ENCODE measurements at places on chromosomes 12 and 14.

GRCh38 chr12:56932146-56932545, 2.1 kb downstream of the SDR9C7 start:
- no peak for DNase-seq

DNA sequence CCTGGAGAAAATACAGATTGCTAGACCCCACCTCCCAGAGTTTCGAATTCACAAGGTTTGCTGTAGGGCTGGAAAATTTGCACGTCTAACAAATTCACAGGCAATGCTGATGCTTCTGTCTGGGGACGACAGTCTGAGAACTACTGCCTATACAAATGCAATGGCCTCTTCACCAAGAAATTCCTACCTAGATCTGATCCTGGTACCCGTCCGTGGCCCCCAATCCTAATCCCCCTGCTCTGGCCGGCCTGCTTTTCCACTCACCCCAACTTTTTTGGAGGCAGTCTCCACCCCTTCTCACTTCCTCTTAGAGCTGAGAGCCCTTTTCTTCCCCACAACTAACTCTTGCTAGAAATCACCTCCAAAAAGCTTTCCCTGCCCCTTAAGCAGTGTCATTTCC, 3.1 kb upstream of the SSH1 start:
- no peak for DNase-seq

DNA sequence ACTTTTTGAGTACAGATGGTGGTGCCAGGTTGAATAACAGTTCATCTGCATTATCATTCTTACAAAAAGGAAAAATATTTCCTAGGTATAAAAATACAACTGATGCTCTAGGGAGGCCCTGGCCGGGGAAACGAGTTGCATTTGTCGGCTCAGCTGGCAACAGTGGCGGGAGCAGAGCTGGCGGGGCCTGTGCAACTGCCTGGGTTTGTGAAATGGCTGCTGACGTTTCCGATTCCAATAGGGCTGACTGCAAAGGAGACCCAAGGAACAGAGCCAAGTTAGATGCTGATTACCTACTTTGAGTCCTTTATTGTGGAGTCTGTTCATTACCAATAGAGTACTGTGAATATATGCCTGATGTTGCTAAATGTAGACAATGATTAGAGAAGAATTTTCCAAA, 25.8 kb upstream of the PHLDA1 start:
- DNase-seq: no peak

GRCh38 chr12:128236525-128236924, 30.4 kb upstream of the TMEM132C start:
- DNase-seq: no peak

DNA sequence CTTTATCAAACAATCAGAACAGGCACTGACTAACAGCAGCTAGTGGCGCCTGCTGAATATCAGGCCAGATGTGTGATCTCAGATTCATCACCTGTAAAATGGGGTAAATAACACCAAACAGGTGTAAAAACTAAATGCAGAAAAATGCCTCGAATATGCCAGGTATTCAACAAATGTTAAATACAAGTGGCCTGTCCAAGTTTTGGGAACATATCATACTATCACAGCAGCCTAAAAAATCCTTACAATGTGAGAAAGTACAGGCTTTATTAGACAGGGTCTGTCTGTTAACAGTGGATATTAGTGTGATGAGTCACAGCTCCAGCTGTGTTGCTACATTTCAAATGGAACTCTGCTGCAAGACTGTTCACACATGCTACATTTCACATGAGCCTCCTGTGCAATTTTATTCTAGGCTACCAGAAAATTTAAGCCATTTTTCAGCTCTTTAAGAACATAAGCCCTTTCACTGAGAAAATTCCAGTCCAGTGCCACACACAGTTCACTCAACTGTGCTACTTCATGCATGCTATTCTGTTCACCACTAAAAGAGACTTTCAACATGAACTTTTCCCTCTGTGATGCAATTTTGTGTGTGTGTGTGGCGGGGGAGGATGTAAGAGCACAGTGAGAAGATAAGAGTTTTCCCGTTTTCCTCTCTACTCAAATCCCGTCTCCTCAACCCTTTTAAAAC, 56.7 kb downstream of the MSRB3 start:
- no peak for DNase-seq

- DNase-seq: no peak
Observed at GRCh38 chr12:102120886-102121285, 903 bp downstream of the PARPBP start.

GRCh38 chr12:71576496-71576895, 87.2 kb downstream of the ZFC3H1 start:
- DNase-seq: no peak

DNA sequence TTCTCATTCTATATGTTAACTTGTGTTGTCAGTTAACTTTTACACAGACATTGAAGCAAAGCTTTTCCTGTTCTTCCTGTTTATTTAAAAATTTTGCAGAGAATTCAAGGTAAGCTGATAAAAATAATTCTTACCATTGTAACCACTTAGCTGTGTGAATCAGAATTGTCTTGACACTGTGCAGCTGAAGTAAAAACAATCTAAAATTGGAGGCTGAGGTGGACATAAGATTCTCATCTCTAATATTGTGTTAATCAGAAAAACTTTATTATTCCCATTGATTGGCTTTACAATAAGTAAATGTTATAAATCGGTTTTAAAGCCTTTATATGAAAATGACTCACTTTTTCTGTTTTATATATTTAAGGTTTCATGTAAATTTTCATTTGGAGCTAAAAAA, 240.3 kb upstream of the PLEKHG7 start:
- DNase-seq: no peak

GRCh38 chr12:42809226-42809625, 219.7 kb upstream of the PRICKLE1 start:
- DNase-seq: no peak

- no peak for DNase-seq
Observed at GRCh38 chr12:74321381-74321780, 216.3 kb upstream of the ATXN7L3B start.

- no peak for DNase-seq
Observed at GRCh38 chr12:41234692-41235091, 46.6 kb downstream of the PDZRN4 start.

DNA sequence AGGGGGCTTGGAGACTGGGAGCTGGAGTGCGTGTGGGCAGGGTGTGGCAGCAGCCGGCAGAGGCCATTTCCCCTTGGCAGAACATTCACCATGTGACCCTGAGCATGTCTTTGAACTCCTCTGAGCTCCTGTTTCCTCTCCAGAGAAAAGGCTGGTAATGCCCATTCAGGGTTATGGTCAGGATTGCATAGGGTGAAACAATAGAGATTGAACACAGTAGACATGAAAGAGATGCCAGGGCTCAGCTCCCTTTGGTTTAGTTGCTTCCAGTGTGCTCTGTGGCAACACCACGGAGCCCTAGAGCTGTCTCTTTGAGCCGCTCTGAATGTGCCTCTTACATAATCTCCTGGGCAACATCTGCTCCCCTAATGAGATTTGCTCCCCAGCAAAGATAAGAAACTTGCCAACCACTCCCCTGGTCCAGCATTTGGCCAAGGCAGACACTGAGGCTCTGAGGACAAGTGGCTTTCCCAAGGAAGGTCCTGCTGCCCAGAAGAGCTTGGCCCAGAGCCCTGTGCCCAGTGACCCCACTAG, 4.6 kb downstream of the IFI27 start:
- no peak for DNase-seq

GRCh38 chr12:24838531-24838950, 110.4 kb downstream of the BCAT1 start:
- DNase-seq: no peak

DNA sequence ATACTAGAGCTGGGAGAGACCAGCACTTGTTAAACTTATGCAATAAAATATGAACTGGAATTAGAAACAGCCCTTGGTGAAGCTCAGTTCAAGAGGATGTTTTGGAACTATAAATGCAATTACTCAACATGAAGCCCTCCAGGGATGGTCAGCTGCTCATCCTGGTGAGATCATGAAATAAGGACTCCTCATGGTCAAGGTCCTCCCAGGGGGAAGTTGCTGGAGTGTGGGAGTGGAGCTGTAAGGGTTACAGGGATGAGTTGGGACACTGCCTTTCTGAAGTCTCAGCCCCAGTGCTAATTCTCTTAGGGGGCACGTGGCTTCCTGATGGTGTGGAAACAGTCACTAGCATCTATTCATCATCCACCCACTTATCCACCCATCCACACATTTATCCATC, 301.7 kb upstream of the SFSWAP start:
- no peak for DNase-seq

GRCh38 chr14:21090194-21090939, 8.1 kb downstream of the ZNF219 start:
- no peak for DNase-seq

- DNase-seq: no peak
Observed at GRCh38 chr12:107670999-107671643, 14.5 kb upstream of the PWP1 start.

GRCh38 chr12:3571323-3571722, 80.3 kb downstream of the PRMT8 start:
- DNase-seq: no peak

GRCh38 chr12:101826766-101827368, 3.9 kb downstream of the GNPTAB start:
- no peak for DNase-seq

- DNase-seq: no peak
Observed at GRCh38 chr14:92670643-92671366, 77.6 kb downstream of the LGMN start.

- no peak for DNase-seq
Observed at GRCh38 chr12:126903027-126903876, 1363.7 kb upstream of the TMEM132C start.

GRCh38 chr14:68309616-68310015, 483.3 kb downstream of the ZFP36L1 start:
- DNase-seq: no peak
